ENCODE measurements at places on chromosomes 11 and 22. TPM values are rescaled to one million over a fixed set of nuclear protein-coding genes. Genes with fewer than 3 reads are reported as not detected.
A peak's percentile ranks its signal among the peaks of the same experiment; 100 is the strongest.

DNA sequence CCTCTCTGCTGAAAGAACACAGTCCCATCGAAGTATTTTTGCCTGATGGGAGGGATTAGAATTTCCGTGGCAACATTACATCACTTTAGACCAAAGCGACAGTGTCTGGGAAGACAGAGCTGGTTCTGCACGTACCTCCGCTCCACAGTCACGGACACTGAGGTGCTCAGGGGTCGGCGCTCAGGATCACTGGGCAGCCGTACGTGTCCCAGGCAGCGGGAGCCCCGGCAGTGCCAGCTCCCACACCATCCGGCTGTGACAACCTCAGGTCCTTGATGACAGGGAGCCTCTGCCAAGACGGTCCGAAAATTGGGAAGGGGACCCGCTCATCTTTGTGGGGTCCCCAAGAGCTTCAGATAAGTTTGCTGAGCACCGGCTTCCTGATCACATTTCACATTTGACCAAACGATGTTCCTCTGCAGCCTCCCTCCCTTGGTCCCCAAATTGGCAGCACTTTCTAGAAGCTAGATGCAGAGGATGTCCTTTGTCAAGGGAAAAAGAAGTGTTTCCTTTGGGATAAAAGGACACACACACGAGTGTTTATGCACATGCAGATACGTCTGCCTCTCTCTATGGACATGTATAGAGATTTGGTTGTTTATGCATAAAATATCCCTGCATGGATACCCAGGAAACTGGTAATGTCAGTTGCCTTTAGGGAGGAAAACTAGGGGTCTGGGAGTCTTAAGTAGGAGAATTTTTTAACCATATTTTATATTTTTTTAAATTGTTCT is 61.6 kb upstream of the LINC01488 start:
- DNase-seq, result no peak

DNA sequence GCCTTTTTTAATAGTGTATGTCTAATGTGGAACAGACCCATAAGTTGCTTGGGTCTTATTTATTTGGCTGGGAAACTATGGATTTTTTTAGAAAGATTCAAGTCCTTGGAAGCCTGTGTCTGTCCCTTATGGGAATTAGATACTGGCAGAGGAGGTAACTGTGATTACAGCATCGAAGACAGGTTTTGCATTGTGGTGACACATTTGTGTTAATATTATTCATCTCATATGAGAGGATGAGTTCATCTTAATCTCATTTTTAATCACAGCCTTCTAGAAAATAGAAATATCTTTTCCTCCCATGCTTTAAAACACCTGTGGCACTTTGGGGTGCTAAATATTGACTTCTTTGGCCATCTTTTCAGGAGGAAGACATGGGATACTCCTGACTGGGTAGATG is 9.2 kb downstream of the TAB1 start:
- DNase-seq, result no peak

GRCh38 chr11:17561111-17561415 is 14.0 kb downstream of the OTOG start:
- peak; percentile 14 for DNase-seq

- no peak for DNase-seq
Observed at GRCh38 chr22:46560696-46561295, 23.4 kb upstream of the CELSR1 start.

Gene ABTB2
- total RNA-seq, result 5.6 TPM

Gene TSSK2
- not detected for total RNA-seq

Data from breast epithelium (tissue), 4 donors.